ENCODE measurements at places on chromosomes 5 and 9. TPM values are rescaled to one million over a fixed set of nuclear protein-coding genes. Genes with fewer than 3 reads are reported as not detected.

Gene PPWD1
- total RNA-seq, result 45.1 TPM

DNA sequence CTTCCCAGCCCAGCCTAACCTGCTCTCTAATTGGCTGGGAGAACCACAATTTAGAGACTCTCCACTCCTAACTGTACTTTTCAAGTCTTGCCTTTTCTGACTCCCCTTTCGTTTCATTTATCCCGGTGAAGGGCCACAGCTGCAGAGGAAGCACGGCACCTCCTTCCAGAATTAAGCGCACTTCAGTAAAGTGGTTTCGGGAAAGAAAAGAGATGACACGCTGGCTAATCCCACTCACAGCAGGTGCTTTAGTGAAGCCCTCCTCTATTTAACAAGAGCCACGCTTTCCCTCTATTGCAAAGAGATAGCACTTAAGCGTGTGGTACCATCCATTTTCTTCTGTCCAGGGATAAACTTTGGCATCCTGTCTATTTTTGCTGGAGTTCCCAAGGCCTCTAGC, 4.8 kb downstream of the DNAH5 start:
- no peak for DNase-seq
- no peaks in the 10 kb centered on the region for H3K36me3 ChIP-seq
- no peak overlapping the region for H3K27ac ChIP-seq
- H3K27me3 ChIP-seq, result peaks cover 13% of the 10 kb centered on the region
- no peaks in the 10 kb centered on the region for H3K4me1 ChIP-seq
- H3K4me3 ChIP-seq, result no peak overlapping the region

DNA sequence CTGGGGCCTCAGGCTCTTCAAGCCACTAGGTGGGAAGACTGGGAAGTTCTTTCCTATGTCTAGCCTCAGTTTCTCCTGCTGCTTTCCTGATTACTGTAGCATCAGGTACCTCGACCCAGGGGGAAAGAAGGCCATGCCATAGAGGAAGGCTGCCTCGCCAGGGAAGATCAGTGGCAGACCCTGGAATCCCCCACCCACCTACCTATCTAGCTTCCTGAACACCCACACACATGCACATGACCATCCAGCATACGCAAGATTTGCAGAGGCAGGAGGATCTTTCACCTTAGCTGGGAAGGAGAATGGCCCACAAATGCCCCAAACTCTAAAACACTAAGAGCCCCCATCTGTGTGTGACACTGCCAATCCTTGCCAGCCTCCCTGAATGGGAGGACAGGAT, 8.0 kb downstream of the NR5A1 start:
- DNase-seq, result no peak
- H3K36me3 ChIP-seq, result peaks cover 6% of the 10 kb centered on the region
- peaks cover 29% of the 10 kb centered on the region for H3K4me1 ChIP-seq
- no peak overlapping the region for H3K4me3 ChIP-seq
- H3K27ac ChIP-seq, result no peak overlapping the region

Gene PDE8B
- not detected for total RNA-seq

DNA sequence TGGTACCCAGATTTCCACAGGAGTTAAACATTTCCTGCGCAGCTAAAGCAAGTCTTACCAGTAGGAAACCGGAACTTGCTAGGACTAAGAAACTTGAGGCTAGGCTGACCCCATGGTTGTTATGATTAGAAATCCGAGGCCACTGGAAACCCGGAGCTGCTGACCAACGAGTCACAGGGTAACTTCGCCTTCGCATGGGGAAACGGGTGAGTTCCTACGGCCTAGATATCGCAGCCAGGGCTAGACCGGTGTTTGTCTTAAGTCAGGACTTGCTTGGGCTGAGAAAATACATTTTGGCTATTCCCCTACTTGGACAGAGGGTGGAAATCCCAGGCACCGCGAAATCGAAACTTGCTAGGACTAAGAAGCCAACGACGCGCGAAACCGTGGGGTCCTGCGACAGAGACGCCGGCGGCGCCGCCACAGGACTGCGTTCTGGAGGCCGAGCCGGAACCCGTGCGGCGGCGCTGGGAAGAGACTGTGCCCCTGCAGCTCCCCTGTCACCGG, 1.6 kb upstream of the ANXA2R start:
- peak overlapping the region; percentile 98 for H3K27ac ChIP-seq
- no peaks in the 10 kb centered on the region for H3K27me3 ChIP-seq
- no peaks in the 10 kb centered on the region for H3K36me3 ChIP-seq
- peaks cover 52% of the 10 kb centered on the region for H3K4me1 ChIP-seq

- H3K4me1 ChIP-seq, result peaks cover 42% of the 10 kb centered on the region
- no peak for DNase-seq
- H3K27ac ChIP-seq, result peak overlapping the region; percentile 31
- no peak overlapping the region for H3K4me3 ChIP-seq
- peaks cover 28% of the 10 kb centered on the region for H3K36me3 ChIP-seq
Measured at GRCh38 chr9:71744754-71745521, 23.4 kb downstream of the CEMIP2 start.

DNA sequence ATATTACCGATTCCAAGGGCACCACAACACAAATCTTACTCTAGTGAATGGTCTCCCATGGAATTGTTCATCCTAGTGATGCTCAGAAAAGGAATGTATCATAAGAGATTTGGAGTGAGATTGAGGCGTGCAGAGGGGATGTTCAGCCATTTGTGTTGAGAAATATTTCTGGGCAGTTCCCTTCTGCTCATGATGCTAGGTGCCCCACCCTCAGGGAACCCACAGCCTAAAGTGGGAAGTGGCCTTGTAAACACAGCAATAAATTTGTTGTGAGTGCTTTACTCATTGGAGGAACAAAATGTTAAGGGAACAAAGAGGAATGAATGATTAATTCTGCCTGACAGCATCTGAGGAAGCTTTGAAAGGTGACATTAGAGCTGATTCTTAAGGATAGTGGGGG, 129.9 kb downstream of the TLE4 start:
- H3K36me3 ChIP-seq, result peaks cover 6% of the 10 kb centered on the region
- peak overlapping the region; percentile 9 for H3K27ac ChIP-seq
- no peak for DNase-seq
- H3K4me3 ChIP-seq, result no peak overlapping the region

- no peaks in the 10 kb centered on the region for H3K4me1 ChIP-seq
- H3K36me3 ChIP-seq, result no peaks in the 10 kb centered on the region
- no peak overlapping the region for H3K4me3 ChIP-seq
- DNase-seq, result no peak
Measured at GRCh38 chr5:5381310-5381913, 41.1 kb upstream of the ICE1 start.

Gene MLANA
- total RNA-seq, result not detected

GRCh38 chr5:953535-954449, 54.8 kb upstream of the NKD2 start:
- H3K27me3 ChIP-seq, result peaks cover 33% of the 10 kb centered on the region
- H3K4me1 ChIP-seq, result peaks cover 21% of the 10 kb centered on the region
- DNase-seq, result peak; percentile 55
- H3K4me3 ChIP-seq, result no peak overlapping the region

DNA sequence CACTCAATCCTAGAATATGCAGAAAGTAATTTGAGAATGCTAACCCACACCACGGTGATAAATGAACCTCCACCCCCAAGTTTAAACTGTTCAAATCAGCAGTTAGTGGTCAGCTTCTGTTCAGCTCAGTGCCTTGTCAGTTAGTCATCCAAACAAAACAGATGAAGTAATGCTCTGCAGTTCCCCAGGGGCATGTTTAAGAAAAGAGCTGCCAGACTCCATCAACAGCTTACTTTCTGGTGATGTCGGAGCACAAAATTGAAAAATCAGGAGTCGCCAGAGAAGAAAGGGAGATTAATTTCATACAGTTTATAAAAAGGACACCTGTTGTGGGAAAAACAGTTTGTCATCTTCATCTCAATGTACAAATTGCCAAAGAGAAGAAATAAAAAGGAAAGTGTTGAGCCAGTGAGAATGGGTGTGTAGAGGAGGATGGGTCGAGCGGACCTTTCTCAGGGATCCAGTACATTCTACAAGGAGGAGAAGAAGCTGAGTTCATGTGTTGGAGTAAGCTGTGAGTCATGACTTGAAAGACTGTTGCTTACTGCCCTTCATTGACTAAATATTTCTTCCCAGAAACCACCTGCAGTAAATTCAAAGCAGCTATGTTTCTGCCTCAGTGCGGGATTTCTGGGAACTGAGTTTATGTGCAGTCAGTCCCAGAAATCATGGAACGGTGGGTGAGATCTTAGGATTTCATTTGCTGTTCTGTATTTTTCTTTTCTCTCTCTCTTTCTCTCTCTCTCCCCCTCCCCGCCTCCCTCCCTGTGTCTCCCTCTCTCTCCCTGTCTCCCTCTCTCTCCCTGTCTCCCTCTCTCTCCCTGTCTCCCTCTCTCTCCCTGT, 13.7 kb downstream of the TRIO start:
- H3K4me1 ChIP-seq, result peaks cover 11% of the 10 kb centered on the region
- no peak for DNase-seq
- H3K4me3 ChIP-seq, result no peak overlapping the region
- H3K36me3 ChIP-seq, result no peaks in the 10 kb centered on the region
- H3K27ac ChIP-seq, result no peak overlapping the region

- H3K27me3 ChIP-seq, result no peaks in the 10 kb centered on the region
- no peaks in the 10 kb centered on the region for H3K36me3 ChIP-seq
Measured at GRCh38 chr5:160357394-160357793, 13.0 kb downstream of the C1QTNF2 start.

- H3K4me3 ChIP-seq, result no peak overlapping the region
- no peak overlapping the region for H3K27ac ChIP-seq
- peaks cover 2% of the 10 kb centered on the region for H3K4me1 ChIP-seq
- no peaks in the 10 kb centered on the region for H3K36me3 ChIP-seq
- H3K27me3 ChIP-seq, result no peaks in the 10 kb centered on the region
Measured at GRCh38 chr9:133071484-133072150, 9.8 kb downstream of the CEL start.

- H3K27ac ChIP-seq, result no peak overlapping the region
- peaks cover 3% of the 10 kb centered on the region for H3K27me3 ChIP-seq
- H3K4me1 ChIP-seq, result no peaks in the 10 kb centered on the region
- H3K36me3 ChIP-seq, result no peaks in the 10 kb centered on the region
Measured at GRCh38 chr5:31359839-31360238, 166.4 kb downstream of the CDH6 start.

Gene IFNK
- total RNA-seq, result not detected

DNA sequence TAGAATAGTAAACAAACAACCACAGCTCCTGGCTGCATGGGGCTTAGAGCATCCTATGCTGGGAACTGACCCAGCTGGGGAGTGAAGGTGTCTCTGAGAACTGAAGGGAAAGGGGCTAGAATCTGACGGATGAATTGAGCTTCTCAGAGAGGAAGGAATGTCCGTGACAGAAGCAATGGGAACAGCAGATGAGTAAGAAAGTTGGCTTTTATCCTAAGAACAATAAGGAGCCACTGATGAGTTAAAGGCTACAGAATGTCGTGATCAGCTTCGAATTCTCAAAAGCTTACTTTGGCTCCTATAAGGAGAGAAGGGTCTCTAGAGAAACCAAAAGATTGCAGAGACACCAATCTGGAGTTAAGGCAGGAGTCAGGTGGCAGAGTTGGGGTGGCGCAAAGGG, 52.6 kb downstream of the EBF1 start:
- H3K27ac ChIP-seq, result no peak overlapping the region
- H3K4me1 ChIP-seq, result no peaks in the 10 kb centered on the region
- no peaks in the 10 kb centered on the region for H3K36me3 ChIP-seq

Gene CD72
- 8.8 TPM for total RNA-seq

GRCh38 chr5:87081511-87082372, 185.9 kb upstream of the RASA1 start:
- no peaks in the 10 kb centered on the region for H3K27me3 ChIP-seq
- DNase-seq, result peak; percentile 75
- peaks cover 43% of the 10 kb centered on the region for H3K4me1 ChIP-seq
- H3K36me3 ChIP-seq, result peaks cover 17% of the 10 kb centered on the region
- H3K27ac ChIP-seq, result peak overlapping the region; percentile 88

- no peaks in the 10 kb centered on the region for H3K4me1 ChIP-seq
- peaks cover 10% of the 10 kb centered on the region for H3K27me3 ChIP-seq
- no peak for DNase-seq
- H3K4me3 ChIP-seq, result no peak overlapping the region
- no peak overlapping the region for H3K27ac ChIP-seq
- H3K36me3 ChIP-seq, result no peaks in the 10 kb centered on the region
Measured at GRCh38 chr5:137610598-137610997, 111.5 kb upstream of the SPOCK1 start.

DNA sequence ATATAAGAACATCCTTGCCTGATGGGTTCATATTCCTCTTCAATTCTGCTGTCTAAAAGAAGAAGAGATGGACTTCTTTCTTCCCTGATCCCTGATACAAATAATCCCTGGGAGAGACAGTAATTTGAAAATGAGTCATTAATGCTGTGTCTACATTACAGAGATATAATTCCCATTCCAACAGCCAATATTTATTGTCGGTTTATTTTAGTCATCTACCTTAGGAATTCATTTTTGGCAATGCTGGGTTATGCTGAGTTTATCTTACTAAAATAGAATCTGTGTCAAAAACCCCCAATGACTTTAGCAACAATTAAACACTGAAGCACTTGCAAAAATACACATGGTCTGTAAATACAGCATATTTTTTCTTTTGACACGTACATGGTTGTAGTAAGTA, 23.9 kb downstream of the ZNF474 start:
- H3K36me3 ChIP-seq, result no peaks in the 10 kb centered on the region
- H3K4me3 ChIP-seq, result no peak overlapping the region
- H3K27me3 ChIP-seq, result no peaks in the 10 kb centered on the region

DNA sequence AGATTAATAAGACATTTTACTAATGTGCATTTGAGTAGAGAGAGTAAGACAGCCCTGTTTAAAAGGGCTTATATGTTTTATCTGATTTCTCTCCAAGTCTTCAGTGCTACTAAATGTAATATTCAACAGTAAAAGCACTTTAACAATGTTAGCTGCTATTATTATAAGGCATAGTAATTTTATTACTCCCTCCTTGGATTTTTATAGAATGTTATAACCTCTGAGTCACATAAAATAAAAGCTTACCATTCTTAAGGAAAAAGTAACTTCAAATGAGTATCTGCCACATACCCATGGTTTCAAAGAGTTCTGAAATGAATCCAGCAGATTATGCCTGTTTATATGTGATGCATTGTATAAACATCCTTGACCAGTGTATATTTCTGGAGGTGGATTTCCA, 19.0 kb downstream of the SPDL1 start:
- H3K4me3 ChIP-seq, result no peak overlapping the region
- no peak overlapping the region for H3K27ac ChIP-seq
- peaks cover 30% of the 10 kb centered on the region for H3K36me3 ChIP-seq
- H3K27me3 ChIP-seq, result no peaks in the 10 kb centered on the region

GRCh38 chr9:18014556-18014955, 435.7 kb downstream of the SH3GL2 start:
- no peaks in the 10 kb centered on the region for H3K4me1 ChIP-seq
- no peak overlapping the region for H3K27ac ChIP-seq
- DNase-seq, result no peak
- H3K36me3 ChIP-seq, result no peaks in the 10 kb centered on the region
- H3K27me3 ChIP-seq, result no peaks in the 10 kb centered on the region
- no peak overlapping the region for H3K4me3 ChIP-seq

DNA sequence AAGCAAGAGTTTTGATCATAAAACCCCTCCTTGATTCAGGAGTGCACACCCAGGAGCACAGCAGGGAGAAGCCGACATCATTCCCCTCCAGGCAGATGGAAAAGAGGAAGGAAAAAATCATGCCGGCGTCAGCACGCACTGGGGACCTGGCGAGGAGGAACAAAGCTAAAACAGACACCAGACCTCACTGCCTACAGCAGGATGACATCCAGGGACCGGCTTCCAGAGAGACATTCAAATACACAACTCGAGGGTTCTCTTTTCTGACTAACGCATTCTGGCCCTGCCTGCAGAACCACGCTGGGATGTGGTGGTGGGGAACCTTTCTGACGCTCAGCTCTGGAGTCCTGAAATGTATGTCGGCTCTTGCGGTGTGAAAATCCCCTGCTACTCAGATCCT, 2.7 kb downstream of the UBAC1 start:
- H3K36me3 ChIP-seq, result no peaks in the 10 kb centered on the region
- H3K27ac ChIP-seq, result no peak overlapping the region
- H3K4me1 ChIP-seq, result peaks cover 19% of the 10 kb centered on the region

GRCh38 chr9:74951725-74952151, 974 bp downstream of the C9orf40 start:
- peak overlapping the region; percentile 88 for H3K4me3 ChIP-seq
- H3K36me3 ChIP-seq, result peaks cover 7% of the 10 kb centered on the region
- no peaks in the 10 kb centered on the region for H3K27me3 ChIP-seq

Gene CTNND2
- not detected for total RNA-seq
